ENCODE measurements at places on chromosomes 7 and 10.

GRCh38 chr7:80843018-80843677, 75.7 kb downstream of the SEMA3C start:
- DNase-seq = no peak

DNA sequence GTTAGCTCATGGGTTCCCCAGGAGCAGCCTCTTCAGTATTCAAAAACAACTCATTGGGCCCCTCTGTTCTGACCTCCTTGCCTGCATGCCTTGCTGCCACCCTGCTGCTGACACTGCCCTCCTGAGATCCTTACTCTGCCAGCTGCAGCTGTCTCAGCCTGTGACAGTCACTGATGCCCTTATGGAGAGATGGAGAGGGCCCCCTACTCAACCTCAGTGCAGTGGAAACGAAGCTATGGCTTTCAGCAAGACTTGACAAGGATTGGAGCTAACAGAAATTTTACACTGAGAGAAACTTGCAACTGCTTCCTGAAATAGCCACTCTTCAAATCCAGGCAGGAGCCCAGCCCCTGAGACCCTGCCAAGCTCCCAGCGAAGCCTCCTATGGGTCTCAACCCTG, 678.3 kb upstream of the C7orf33 start:
- DNase-seq = no peak

DNA sequence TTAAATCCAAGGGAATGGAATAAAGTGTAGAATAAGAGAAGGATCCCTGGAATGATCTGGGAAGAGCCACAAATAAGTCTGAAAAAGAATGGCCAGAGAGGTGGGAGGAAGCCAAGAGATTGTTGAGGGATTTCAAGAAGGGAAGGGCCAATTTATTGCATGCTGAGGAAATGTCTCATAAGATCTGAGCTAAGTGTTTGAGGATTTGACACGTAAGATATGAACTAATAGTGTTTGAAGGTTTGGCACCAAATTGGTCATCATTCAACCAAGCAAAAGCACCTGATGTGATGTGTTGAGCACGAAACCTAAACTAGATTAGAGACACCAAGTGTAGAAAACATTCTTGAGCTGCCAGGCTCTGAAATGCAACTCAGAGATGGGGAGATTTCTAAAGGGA, 97.9 kb downstream of the TSPAN12 start:
- no peak for DNase-seq

GRCh38 chr10:115706026-115706425, 567.0 kb downstream of the GFRA1 start:
- no peak for DNase-seq

GRCh38 chr10:95572131-95572820, 11.1 kb upstream of the SORBS1 start:
- no peak for DNase-seq

GRCh38 chr7:142866361-142867096, 11.7 kb downstream of the EPHB6 start:
- no peak for DNase-seq

DNA sequence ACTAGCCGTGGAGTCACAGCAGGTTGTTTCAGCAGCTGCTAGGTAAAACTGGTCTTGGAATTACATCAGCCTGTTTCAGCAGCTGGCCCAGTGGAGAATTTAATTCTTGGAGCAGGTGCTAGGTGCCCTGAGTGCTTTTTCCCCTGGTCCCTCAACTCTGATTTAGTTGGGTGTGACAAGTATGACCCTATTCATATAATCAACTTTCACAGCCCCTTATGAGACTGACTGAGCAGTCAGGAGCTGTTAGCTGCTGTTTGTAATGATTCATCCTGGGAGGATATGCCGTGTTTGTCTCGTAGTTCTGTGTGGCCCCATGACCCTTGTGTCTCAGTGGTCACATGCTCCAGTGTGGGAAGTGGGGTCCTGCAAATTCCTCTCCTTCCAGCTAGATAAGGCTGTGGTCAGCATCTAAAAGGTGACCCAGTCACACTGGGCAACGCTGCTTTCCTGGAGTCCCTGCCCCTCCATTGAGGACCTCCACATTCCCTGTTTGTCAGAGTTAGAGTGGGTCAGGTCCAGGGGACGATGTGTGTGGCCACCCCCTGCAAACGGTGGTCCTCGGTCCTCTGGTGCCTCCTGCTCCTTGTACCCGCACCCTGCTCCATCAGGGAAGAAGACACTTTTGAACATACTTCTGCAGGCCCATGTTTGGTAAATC, 28.3 kb downstream of the TBATA start:
- DNase-seq = no peak

- no peak for DNase-seq
Observed at GRCh38 chr7:41832941-41833340, 130.1 kb upstream of the INHBA start.

GRCh38 chr7:116211913-116212596, 1.7 kb downstream of the TES start:
- DNase-seq = no peak
